Thymus (tissue), 14 donors: ENCODE measurements at places on chromosomes 7 and 10.

GRCh38 chr10:124524991-124525653 is 63.5 kb downstream of the LHPP start:
- no peak for DNase-seq

DNA sequence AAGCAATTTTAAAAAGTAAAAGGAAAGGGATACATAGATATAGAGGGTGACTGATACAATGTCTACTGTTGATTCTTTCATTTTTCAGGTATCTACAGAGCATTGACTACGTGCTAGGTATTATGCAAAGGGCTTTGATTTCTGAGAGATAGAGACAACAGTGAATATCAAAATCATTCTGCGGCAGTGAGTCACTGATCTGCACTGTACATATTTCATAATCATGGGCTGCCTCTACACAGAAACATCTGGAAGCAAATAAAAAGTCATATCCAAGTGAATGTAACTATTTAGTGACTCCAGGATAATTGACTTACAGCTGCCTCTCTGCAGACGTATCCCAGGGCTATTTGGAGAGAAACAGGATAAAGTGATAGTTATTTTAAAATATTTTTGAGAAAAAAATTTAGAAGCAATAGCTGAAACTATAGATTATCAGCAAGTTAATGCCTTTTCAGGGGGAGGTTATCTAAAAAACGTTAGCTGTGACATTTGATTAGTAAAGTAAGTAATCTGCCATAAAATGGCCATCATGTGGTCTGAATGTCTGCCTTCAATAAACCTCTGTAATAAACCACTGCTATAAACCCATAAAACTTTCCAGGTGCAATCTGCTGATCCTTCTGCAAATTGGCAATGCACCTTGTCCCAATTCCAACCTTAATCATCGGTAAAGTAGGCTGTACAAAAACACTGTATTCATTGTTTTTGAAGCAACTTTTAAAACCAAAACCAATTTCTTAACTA is 43.7 kb downstream of the CPXM2 start:
- no peak for DNase-seq

- DNase-seq: no peak
These were observed 219.5 kb downstream of the KIAA1217 start for GRCh38 chr10:24428410-24428782.

DNA sequence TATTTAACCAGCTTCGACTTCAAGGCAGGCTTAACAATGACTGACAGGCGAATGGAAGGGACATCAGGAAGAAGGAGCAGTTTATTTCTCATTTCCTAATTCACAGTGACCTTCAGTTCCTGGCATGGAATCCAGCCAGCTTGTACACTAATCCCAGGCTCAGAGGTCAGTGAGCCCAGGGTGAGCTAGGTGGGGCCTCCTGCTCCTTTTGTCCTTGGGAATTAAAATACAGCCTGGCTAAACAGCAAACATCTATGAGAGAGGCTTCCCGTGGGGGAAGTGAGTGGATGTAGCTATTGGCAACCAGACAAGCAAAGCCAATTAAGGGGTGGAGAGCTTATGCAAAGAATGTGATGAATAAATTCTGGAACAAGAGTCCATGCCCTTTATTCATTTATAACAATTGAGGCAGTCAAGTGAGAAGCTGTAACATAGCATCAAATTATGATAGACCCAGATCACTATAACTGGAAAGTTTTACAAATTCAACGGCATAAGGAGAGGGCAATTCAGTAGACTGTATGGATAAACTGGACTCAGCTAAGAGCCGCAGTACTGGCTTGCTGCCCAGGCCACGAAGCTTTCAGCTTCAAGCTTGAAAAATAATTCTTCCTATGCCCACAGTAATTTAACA is 57.1 kb downstream of the STK17A start:
- DNase-seq: no peak

- no peak for DNase-seq
These were observed 21.5 kb downstream of the ADARB2 start for GRCh38 chr10:1715821-1716220.

- no peak for DNase-seq
These were observed 85.5 kb downstream of the TMEM130 start for GRCh38 chr7:98784216-98784785.

GRCh38 chr7:8157296-8157695 is 104.7 kb downstream of the ICA1 start:
- DNase-seq: no peak

DNA sequence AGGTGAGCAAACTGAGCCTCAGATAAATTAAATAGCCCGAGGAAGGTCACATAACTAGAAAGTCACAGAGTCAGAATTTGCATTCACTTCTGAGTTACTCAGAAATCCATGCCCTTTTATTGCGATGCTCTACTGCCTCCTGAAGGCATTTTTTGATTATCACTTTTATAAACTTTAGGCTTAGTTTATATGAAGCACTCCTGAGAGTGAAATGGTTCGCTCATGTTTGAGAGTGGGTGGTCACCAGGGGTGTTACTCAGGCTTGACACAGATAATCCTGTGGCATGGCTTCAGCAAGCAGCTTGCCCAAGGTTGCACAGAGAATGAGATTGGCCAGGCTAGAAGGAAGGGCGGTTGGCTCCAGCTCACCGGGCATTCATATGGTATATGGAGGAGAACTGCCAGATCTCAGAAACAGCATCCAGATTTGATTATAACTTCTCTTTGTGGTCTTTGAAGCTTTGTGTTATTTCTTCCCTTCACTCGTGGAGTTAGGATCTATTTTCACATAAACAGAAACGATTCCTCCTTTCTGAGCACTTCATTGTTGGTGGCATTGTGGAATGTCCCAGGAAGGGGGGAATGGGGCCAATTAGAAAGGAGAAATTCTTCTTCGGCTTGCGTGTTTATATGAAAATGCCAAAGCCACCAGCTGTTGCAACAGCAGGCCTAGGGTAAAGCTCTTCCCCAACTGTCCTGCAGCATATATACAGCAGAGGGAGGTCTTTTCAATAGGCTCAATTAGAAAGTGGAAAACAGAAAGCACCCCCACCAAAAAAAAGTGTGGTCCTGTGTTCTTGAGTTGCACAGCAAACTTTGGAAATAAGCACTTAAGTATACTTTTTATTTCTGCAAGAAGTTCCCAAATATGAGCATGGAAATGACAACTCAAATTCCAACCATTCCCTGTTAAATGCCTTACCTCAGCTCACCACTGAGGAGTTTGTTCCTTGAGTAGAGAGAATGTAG is 628.8 kb downstream of the SUGCT start:
- DNase-seq: no peak

GRCh38 chr7:54705436-54705835 is 53.6 kb downstream of the SEC61G start:
- DNase-seq: no peak

DNA sequence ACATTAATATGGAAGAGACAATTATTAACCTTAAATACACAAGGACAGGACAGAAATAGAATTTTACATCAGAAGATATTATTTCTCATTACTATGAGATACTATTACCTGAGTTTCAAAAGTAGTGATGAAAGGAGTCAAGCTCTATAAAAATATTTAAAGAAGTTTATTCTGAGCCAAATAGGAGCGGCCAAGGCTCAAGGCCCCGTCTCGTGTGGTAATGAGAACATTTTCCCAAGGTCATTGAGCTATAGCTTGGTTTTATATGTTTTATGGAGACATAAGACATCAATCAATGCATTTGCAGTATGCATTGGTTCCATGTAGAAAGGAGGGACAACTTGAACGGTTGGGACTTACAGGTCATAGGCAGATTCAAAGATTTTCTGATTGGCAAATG is 29.4 kb upstream of the ZMYND11 start:
- DNase-seq: no peak

DNA sequence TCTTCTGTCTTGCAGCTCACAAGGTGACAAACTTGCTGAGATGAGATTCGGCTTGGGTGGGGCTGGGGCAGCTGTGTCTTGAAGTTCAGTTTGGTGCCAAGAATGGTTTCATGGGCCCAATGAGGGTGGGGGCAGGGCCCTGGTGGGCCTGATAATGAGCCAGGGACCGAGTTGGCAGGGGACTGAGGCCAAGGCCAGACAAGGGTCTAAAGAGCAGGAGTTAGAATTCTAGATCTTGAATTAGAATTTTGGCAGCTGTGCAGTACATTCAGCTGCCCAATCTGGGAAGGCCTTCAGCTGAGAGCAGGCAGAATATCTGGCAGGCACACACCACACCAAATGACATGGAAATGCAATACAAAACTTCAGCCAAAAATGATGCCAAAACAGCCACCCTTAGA is 1.5 kb upstream of the JAZF1 start:
- DNase-seq: no peak

GRCh38 chr10:31847515-31847914 is 81.1 kb downstream of the ARHGAP12 start:
- DNase-seq: no peak

DNA sequence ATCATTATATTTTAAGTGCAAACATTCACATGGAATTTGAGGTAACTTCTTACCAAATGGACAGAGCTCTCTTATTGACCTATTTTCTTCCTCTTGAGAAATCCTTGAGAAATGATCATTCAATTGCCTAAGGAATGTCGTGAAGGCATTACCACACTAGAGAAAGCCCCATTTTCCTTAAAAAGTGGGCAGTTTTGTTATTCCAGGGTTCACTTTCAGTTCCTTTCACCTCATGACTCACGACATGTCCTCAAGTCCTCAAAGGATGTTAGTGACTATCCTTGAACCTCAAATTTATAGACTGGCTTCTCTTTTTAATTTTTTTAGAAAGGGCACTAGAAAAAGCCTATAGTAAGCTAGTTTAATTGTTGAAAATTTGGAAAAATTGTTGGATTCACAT is 40.4 kb upstream of the SMIM30 start:
- no peak for DNase-seq
